Pulmonary artery endothelial cell (primary cell): ENCODE measurements at places on chromosomes 5 and 9. TPM values are rescaled to one million over a fixed set of nuclear protein-coding genes. Genes with fewer than 3 reads are reported as not detected.

DNA sequence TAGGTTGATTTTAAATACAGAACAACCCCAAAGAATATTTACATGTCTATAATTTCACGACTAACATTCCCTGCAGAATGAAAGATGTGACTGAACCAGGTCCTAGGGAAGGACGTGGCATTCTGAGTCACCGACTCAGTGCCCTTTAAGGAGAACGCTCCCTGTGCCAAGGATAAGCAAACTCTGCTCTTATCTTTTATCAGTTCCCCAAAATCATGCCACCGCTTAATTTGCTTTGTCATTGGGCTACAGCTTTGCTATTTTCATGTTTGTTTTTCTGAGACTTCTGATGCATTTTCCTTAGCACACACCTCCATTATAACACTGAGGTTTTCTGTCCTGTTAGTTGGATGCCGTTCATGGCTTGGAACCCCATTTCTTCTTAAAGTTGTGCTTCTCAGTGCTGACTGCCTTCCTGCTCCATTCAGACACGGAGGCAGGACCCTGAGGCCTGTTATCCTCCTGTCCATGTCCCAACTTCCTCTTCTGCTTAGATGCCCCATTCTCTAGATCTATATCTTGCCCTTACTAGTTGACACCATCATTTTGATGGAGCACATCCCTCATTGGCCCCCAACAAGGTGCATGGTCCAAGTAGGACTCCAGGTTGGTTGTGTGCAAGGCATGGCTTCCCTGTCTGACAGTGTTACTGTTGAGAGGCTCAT is 11.2 kb upstream of the SEMA4D start:
- DNase-seq, result no peak

DNA sequence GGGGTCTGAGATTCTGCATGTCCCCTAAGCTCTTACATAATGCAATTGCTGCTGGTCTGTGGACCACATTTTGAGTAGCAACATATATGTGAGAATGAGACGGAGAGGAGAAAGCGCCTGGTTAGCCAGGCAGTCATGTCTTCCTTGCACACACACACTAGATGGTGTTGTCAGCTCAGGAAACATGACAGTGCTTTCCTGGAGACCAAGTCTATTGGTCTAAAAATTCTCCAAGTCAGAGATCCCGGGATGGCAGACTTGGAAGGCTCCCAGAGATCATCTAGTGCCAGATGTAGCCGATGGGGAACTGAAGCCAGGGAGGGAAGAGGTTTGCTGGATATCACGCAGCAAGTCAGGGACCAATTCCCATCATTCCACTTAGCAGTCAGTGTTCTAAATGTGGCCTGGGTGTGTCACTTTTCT is 53.4 kb downstream of the GALNT12 start:
- peak; percentile 8 for DNase-seq

- no peak for DNase-seq
Measured at GRCh38 chr5:141510850-141511601, 22.1 kb downstream of the PCDHGC5 start.

- DNase-seq, result no peak
Measured at GRCh38 chr9:9041756-9042155, 1242.2 kb upstream of the DMAC1 start.

DNA sequence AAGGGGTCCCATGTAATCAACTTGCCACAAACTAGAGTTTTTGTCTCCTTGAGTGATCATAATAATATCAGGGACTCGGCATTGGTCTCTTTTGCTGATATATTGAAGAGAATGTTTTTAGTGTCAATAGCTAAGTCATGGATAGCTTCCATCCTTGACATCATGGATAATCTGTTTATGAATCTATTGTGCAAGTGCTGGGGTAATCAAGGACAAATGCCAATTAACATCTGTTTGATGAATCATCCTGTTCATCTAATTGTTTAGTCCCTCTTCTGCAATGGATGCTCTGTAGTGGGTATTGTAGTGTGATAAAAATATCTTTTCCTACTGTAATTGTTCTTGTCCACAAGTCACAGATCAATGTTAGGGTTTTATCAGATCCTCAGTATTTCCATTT is 607.5 kb upstream of the SEMA6A start:
- DNase-seq, result no peak

DNA sequence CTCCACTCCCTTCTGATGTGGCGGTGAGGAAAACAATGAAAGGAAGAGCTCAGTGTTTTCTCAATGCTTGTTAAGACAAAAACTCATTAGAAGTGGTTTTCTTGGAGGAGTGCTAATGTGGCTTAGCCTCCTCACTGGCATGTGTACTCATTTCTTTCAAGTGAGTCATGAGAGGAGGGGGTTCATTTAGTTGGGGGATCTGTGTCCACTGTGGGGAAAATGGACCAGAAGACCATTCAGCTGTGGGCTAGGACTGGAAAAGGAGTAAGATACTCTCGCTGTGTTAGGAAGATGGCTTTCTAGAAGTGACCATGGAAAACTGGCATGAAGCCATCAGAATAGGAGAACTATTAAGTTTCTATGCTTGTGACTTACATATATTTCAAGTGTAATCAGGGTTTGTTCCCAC is 23.5 kb downstream of the KLF9 start:
- no peak for DNase-seq

GRCh38 chr5:142222866-142223558 is 101.8 kb downstream of the SPRY4 start:
- no peak for DNase-seq

DNA sequence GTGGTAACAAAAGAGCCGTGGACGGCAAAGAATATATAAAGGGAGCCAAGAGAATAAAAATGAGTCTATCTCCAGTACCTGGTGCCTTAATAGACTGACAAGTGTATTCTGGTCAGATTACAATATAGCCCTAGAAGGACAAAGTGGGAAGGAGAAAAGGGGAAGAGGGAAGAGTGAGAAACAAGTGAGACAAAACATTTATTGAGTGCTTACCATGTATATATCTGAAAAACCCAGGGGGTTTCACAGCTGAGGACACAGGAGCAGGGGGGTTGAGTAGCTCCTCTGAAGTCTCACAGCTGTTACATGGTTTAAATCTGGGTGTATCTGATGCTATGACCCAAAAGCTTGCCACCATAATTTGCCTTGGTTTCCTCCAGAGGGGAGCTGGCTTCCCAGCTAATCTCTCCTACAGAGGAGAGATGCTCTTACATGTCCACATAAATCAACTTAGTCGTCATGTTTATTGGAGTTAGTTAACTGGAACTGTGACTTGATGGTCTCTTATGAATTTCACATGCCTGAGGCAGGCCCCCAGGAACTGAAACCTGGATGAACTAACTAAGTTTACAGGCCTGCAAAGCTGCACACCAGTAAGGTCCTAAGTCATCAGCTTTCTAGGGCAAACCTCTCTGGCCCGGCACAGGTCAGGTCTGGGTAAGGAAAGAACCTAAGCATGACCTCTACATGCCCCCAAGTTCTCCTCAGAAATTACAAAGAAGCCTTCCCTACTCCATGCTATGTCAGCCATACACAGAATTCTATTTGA is 15.5 kb downstream of the SIL1 start:
- DNase-seq, result no peak

- DNase-seq, result no peak
Measured at GRCh38 chr9:77844415-77844814, 187.2 kb downstream of the GNAQ start.

DNA sequence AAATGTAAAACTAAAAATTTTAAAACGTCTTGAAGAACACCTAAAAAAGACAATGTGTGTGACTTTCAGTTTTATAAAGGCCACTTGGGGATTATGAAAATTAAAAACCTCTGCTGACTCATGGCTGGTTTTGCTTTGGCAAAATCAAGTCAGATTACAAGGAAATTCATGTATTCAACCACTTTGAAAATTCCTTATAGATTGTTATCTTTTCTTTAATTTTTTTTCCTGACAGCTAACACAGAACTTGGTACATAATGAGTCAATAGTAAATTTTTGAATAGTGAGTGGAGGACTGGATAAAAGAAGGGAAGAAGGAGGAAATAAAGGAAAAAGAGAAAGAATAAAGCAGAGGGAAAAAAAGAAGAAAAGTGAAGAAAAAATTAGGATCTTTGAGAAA is 1774.7 kb upstream of the ACO1 start:
- no peak for DNase-seq

GRCh38 chr9:16559418-16560188 is 310.9 kb downstream of the BNC2 start:
- no peak for DNase-seq

- DNase-seq, result no peak
Measured at GRCh38 chr9:112179816-112180215, 4.7 kb upstream of the SUSD1 start.

DNA sequence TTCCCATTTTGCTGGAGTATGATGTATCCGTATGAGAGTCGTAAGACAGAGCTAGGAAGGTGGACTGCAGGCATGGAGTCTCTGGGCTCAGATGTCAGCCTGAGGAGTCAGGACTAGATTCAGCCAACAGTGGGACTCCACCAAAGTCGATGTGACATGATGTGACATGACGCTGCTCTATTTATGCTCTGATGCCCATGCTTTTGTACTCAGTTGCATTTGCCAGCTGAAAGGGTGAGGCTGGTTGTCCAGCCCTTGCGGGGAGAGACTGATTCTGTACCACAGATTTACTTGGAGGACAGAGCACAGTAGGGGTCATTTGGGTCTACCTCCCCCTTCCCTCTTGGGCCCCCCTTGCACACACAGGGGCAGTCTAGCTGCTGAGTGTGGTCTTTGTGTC is 88.5 kb upstream of the ATG10 start:
- no peak for DNase-seq

DNA sequence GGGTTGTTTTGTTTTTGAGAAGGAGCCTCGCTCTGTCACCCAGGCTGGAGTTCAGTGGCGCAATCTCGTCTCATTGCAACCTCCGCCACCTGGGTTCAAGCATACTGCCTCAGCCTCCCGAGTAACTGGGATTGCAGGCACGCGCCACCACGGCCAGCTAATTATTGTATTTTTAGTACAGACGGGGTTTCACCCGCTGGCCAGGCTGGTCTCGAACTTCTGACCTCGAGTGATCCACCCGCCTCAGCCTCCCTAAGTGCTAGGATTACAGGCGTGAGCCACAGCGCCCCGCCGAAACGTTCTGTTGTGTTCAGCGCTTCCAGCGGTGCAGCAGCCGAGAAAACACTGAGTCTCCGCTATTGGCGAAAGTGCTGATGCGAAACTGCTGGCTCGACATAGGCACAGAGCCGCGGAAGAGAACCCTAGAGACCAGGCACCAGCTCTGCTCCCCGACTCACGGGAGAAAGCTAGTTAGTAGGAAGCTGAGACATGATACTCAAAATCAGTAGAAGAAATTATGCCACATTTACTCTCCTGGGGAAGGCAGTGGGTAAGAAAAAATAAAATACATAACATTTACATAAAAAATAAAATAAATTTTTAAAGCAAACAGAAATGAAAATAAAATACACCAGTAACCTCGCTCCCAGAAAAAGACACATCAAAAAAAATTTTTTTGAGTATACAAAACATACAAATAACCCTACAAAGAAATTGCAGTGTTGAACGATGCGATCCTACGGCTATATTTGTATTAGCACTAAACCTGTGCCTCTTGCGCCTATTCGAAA is 31.6 kb downstream of the ANXA2R start:
- DNase-seq, result peak; percentile 85

DNA sequence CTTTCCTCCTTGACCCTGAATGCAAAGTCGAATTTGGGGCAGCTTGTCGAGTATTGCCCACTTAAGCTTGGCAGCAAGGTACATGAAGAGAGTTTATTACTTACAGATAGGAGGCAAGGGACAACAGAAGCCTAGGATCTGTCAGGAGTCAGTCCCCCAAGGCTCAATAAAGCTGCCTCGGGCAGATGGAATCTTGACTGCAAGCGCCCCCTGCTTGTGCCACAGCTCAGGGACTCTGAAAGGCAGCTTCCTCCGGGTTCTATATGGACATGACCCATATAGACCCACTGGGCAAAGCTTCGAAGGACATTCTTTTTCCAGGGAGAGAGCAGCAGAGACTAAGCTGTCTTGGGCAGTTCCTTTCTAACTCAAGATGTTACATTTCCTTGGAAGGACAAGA is 971.5 kb downstream of the EFNA5 start:
- no peak for DNase-seq

GRCh38 chr5:14351086-14351661 is 208.0 kb downstream of the TRIO start:
- DNase-seq, result no peak

GRCh38 chr5:173792781-173793547 is 95.2 kb upstream of the CPEB4 start:
- DNase-seq, result no peak

GRCh38 chr9:107008011-107008410 is 145.0 kb downstream of the ZNF462 start:
- no peak for DNase-seq

DNA sequence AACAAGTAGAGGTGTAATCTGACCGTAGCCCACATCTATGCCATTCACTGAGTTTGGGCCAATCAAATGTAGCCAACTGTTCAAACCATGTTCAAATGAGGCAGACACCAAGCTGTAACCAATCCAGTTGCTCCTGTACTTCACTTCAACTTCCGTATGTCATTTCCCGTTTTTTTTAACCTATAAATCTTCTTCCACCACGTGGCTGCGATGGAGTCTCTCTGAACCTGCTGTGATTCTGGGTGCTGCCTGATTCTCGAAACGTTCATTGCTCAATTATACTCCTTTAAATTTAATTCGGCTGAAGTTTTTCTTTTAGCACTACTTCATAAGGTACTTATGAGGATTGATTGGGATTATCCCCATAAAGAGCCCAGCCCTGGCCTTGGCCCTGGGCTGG is 179.7 kb downstream of the PIK3R1 start:
- no peak for DNase-seq

- no peak for DNase-seq
Measured at GRCh38 chr9:136690104-136690805, 3.0 kb upstream of the AGPAT2 start.

GRCh38 chr9:124879226-124879625 is 17.3 kb downstream of the ARPC5L start:
- no peak for DNase-seq

- DNase-seq, result no peak
Measured at GRCh38 chr9:93261735-93262523, 78.0 kb downstream of the WNK2 start.

- DNase-seq, result no peak
Measured at GRCh38 chr5:145365464-145365863, 469.7 kb downstream of the PRELID2 start.

GRCh38 chr5:137935190-137935589 is 45.9 kb downstream of the PKD2L2 start:
- DNase-seq, result no peak

- no peak for DNase-seq
Measured at GRCh38 chr9:86838519-86839497, 108.5 kb downstream of the GAS1 start.

The PCDHGA1 gene
- 0.20 and 0.28 TPM in 2 replicates for total RNA-seq

The TXNDC8 gene
- not detected in 2 replicates for total RNA-seq

The LCN9 gene
- total RNA-seq, result not detected in 2 replicates

The PCBD2 gene
- 4.6 TPM in 2 replicates for total RNA-seq

The PRKACG gene
- not detected in 2 replicates for total RNA-seq

The ALDOB gene
- not detected in 2 replicates for total RNA-seq

The DAB2IP gene
- 13.7 and 17.0 TPM in 2 replicates for total RNA-seq

The FAM169A gene
- 0.13 and 0.71 TPM in 2 replicates for total RNA-seq

The ENTPD2 gene
- total RNA-seq, result not detected in 2 replicates

The CCL27 gene
- total RNA-seq, result 0.14 TPM in 1 of 2 replicates, not detected in the other
